ENCODE measurements at places on chromosomes 1 and 21.

DNA sequence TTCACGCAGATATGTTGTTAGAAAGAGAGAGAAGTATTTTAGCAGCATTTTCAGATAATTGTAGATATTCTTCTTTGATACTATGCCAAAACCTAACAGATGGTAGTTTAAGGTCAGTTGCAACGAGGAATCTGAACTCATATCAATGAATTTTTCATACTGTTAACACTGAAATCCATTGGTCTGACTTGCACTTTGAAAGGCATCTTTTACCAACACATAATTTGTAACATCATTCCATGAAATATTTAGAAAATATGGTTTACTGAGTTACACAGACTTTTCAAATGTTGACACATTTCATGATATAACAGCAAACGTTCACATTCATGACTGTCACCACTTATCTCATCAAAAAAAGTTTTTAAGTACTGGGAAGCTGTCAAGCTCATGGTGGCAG is 4.6 kb downstream of the ACBD6 start:
- no peak for DNase-seq

GRCh38 chr1:246801241-246802020 is 77.2 kb downstream of the SCCPDH start:
- DNase-seq = no peak

DNA sequence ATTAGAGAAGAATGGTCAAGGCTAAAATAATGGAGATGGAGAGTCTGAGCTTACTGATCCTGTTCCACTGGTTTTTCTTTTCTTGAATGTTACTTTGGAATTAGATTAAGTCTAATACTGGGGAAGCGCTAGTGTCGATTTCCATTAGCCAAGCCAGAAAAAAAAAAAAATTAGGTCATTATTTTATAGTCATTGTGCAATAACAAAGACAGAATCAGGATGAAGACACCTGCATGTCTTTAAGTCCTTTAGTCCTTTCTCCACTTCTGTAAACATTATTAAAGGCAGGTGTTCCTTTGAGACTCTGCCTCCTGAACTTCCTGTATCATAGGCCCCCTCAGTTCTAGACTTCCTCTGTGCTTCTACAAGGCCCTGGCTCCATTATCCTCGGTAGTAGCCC is 42.8 kb downstream of the MYSM1 start:
- DNase-seq = no peak

DNA sequence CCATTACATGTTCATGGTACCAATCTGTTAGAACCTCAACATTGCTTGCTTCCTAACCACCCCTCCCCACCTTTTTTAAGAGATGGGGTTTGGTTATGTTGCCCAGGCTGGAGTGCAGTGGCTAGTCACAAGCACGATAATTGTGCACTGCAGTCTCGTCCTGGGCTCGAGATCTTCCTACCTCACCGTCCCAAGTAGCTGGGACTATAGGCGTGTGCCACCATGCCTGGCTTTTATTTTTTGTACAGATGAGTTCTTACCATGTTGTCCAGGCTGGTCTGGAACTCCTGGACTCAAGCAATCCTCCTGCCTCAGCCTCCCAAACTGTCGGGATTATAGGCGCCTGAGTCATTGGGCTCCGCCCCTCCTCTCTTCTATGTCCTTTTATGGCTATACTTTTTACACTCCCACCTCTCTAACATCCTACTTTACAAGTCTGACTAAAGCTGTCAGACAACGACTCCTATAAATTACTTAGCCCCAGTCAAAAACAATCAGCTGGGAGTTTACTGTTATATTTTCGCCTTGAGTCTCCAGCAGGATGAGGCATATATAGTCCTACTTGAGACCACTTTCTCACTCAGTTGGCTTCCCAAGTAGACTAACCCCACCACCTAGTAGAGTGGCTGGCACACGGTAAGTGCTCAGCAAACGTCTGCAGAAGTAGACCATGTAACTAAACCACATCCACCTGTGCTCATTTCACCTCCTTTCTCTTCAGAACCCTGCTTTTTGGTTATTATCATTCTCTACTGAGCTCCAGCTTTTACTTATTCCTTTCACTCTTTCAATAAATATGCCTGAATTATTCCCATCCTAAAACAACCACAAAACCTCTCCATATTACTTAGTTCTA is 13.8 kb downstream of the ENSA start:
- DNase-seq = no peak

GRCh38 chr1:221696027-221696426 is 45.9 kb downstream of the DUSP10 start:
- no peak for DNase-seq

All from femur (tissue), 1 donor.